ENCODE measurements at places on chromosomes 16 and 17.
A peak's percentile ranks its signal among the peaks of the same experiment; 100 is the strongest.

GRCh38 chr17:41547378-41547841, 19.3 kb upstream of the KRT19 start:
- DNase-seq = no peak

DNA sequence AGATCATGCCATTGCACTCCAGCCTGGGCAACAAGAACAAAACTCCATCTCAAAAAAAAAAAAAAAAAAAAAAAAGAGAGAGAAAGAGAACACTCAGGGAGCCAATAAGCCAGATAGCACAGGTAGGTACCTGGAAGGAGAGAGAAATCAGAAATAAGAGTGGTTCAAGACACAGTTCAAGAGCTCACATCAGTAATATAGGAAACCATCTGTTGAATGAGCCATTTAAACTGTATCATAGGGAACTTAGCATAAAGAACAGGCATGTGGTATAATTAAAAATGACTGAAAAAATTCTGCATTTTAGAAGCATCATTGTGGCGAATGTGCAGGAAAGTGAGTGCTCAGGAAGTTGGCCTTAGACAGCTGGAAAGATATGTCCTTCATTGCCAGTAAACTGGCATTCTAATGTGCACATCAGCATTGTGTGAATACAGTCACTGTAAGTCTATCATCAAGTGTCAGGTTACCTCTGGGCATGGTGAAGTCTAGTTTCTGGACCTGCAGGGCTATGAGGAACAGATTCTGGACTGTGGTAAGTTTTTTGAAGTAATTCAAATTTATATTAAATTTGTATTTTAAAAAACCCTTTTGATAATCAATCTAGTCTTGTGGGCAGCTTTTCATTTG, 20.4 kb downstream of the KRT12 start:
- DNase-seq = no peak

DNA sequence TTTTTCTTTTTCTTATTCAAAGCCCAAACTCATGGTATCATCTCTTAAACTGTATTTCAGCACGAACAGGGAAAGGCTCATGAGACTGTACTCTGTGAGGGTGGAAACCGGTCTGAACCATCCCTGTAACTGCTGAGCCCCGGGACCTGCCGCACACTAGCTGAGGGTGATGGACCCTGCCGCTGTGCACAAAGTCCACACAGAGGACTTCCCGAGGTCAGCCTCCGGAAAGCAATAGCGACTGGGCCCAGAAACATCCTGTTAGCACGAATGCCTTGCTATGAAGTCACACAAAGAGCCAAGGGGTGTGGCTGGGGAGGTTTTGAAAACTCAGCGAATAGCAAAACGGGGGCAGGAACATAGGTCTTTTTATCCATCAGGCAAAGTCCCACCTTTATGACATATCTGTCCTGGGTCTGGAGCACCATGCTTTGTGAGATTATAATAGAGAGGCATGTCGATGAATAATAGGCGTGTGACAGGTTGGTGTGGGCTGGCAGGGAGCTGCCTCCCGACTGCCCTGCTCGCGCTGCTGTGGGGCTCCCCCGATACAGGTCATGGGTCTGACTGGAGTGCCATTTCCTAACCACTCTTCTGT, 33.4 kb downstream of the CDK5R1 start:
- DNase-seq = no peak

DNA sequence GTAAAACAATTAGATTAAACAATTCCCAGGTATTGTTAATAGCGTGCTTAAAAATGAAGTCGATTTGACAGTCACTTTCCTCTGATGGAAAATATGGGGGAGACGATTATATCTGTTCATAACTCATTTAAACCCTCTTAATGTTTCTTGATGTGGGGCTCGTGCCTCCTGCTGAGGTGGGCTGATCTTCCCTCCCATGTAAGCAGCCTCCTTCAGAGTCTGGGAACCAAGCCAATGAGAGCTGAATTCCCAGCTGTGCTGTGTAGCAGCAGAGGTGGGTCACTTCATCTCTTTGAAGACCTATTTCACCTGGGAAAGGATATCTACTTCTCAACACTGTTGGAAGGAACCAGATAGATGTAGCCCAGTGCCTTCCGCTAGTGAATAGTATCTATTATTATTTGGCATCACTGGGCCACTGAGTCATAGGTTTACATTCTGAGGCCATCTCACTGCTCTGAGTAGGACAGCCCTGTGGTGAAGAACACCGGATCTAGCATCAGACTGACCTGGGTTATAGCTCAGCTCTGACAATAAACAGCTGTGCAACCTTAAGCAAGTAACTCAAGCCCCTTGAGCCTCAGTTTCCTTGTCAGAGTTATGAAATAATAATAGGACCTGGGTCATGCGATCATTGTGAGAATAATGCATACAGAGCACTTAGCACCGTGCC, 85.3 kb upstream of the C16orf82 start:
- DNase-seq = no peak

DNA sequence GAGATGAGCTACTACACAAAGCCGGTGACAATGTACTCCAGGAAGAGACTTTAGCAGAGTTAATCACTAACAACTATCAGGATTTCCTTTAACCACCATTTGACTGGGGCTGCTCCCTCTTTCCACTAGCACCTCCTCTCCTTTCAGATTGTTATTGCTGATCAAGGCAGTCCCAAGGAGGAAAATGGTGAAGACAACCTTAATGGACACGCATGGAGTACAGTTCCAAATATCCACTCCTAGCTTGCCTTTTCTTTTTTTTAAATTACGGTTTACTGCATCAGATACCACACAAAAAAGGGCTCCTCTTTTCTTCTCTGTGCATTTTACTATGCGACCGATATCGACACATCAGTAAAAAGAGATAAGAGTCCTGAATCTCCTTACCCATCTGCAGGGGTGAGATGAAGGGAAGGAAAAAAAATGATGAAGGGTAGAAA, 30.9 kb downstream of the FAM222B start:
- peak; percentile 50 for DNase-seq

DNA sequence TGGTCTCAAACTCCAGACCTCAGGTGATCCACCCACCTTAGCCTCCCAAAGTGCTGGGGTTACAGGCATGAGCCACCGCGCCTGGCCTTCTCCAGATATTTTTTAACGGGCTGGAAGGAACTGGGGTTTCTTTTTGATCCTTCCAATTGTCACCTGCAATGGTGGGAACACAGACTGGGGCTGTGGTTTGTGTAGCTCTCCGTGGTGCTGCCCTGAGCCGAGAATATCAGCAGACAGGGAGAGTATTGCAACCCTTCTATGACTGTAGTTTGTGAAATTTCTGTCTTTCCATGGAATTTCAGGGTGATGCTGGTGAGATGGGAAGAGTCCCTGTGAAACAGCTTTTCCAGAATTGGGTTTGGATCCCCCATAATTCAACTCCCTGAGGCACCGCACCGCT, 263.5 kb downstream of the ENGASE start:
- no peak for DNase-seq

DNA sequence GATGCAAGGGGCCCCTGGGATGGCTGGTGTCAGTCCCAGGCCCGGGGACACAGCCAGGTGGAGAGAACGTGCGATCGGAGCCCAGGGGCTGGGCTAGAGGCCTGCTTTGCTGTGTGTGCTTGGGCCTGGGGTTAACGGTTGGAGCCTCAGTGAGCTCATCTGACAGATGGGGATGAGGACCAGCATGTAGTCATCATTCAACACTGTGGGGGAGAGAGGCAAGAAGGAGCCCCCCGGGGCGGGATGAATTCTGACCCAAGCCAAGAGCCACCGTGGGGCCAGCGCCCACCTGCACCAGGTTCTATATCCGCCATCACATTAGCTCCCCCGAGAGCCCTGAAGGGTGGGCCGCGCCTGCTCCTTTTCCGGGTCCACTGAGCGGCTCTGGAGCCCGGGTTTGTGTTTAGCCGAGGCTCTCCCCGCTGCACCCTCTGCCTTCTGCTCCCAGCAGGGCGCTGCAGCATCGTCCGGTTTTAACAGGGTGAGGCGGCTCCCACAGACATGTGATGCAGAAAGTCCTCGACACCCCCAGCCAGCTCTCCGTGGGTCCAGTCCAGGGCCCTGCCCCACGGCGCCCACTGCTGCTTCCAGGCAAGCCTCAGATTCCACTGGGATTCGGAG, 365.7 kb downstream of the SEC14L1 start:
- DNase-seq = no peak

- no peak for DNase-seq
Observed at GRCh38 chr16:82264756-82265155, 94.7 kb upstream of the MPHOSPH6 start.

DNA sequence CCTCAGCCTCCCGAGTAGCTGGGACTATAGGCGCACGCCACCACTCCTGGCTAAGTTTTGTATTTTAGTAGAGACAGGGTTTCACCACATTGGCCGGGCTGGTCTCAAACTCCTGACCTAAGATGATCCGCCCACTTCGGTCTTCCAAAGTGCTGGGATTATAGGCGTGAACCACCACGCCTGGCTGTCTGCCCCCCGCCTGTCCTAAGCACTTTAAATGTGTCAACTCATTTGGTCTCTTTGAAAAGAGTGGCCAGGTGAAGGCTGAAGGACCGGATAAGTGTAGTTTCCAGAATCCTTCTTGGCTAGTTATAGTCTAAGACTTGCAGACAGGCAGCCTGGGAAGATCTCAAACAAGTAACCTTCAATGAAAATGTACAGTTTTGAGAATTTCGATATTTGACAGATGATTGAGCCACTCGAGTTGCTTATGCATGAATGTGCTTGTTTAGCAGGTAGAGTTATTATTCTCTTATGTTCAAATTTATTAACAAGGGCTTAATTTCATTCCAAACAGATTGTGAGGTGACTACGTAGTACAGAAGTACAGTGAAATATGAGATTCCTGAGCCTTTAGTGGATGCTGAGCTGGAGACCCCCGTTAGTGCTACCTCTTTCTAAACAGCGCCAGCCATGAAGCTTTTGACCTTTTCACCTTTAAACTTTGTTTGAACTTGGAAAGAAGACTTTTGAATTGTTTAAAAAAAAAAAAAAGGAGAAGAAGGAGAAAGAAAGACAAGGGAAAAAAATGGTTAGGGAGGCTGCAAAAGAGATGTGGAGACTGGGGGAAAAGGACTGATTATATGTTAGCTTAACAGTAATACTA, 164.4 kb upstream of the TBX2 start:
- DNase-seq = no peak

DNA sequence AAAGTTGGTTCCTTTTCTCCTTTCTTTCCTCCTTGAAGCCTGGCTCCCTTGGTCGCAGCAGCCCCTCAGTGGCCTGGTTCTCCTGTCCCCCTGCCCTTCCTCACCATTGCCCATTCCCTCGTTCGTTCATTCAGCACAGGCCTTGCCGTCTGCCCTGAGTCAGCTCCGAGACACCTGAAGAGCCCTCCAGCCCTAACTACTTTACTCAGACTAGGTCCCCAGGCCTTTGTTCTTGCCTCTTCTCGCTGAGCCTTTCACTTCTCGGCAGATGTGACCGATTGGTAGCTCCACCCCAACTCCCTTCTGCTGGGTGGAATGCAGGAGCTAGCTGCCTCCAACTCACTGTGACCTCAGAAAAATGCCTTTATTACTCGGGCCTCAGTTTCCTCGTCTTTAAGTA, 7.0 kb upstream of the ADAM11 start:
- DNase-seq = no peak

GRCh38 chr17:67491681-67492024, 114.6 kb downstream of the PITPNC1 start:
- DNase-seq = no peak

- DNase-seq = no peak
Observed at GRCh38 chr17:16517477-16517876, 25.5 kb upstream of the LRRC75A start.

GRCh38 chr17:68906638-68907037, 48.6 kb downstream of the ABCA8 start:
- peak; percentile 47 for DNase-seq

DNA sequence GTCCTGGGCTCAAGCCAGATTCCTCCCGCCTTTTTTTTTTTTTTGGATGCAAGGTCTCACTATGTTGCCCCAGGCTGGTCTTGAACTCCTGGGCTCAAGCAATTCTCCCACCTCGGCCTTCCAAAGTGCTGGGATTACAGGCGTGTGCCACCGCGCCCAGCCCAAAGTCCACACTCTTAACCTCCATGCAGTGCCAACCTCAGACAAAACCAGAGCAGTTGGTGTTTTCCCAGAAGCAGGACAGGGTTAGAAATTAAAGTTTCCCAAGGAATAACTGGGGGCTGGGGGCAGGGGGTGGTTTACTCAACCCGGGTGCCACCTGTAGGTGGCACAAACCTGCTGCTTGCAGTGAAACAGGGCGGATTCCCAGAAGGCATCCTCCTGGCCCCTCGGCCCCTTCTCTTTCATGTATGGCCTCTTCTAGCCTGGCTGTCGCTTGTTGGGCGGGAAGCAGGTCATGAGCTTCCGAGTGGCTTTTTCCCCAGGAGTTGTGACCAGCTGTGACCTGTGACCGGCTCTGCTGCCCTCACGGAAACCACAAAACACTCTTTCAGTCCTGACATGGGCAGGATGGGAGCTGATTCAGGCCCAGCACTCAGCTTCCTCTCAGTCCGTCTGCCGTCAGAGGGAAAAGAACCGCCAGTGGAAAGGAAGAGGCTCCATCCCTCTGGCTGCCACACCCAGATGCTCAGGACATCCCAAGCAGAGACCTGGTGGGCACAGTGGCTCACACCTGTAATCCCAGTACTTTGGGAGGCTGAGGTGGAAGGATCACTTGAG, 25.6 kb upstream of the USP7 start:
- DNase-seq = no peak

DNA sequence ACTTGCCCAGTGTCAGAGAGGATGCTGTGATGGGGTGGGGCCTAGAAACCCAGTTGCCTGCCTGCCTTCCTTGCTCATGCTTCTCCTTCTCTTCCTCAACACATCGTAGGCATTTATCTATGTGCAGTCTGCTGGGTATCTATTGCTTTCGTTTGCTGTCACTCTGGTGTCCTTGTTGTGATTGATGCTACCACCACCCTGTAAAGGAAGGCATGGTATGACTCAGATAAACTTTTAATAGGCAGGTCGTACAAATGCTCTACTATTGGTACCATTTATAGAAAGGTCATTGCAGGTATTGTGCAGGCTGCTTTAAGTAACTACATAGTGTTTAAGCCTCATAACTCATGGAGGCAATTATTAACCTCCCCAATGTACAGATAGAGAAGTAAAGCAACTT, 368.9 kb downstream of the UTP18 start:
- no peak for DNase-seq
